ENCODE measurements at places on chromosomes 7 and 10.

DNA sequence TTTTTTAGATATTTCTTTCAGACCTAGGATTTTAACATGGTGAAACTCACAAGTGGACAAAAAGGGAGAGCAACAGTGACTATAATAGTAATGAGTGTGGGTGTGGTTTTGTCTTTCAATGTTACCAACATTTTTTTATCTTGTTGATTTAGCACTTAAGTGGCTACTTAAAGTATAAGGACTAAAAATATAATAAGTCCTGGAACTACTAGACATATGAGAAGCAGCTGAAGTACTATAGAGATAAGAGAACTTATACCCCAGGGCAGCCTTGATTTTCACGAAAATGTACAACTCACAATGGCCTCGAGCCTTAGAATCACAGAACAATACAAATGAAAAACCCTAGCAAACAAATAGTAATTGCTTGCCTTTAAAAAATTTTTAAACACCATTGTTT lies 1151.8 kb downstream of the TYW1 start:
- DNase-seq, result no peak

DNA sequence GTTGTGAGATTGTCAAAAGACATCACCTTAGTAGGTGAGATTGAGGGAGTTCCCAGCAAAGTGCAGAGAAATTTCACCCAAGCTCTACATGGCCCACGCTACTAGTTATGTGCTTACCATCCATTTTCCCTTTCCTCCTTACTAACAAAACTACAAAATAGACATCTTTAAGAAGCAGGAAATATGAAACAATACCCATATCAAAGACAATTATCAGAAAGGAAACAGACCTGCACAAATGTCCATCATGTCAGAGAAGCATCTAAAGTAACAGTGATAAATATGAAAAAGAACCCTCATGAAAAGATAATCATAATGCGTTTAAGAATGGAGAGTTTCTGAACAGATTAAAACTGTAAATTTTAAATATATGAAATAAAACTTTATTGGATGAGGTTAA lies 28.2 kb downstream of the GIMAP4 start:
- no peak for DNase-seq

GRCh38 chr10:78650122-78650521 lies 418.6 kb upstream of the ZMIZ1 start:
- DNase-seq, result no peak

- no peak for DNase-seq
Observed at GRCh38 chr7:150753826-150754603, 16.8 kb downstream of the GIMAP5 start.

DNA sequence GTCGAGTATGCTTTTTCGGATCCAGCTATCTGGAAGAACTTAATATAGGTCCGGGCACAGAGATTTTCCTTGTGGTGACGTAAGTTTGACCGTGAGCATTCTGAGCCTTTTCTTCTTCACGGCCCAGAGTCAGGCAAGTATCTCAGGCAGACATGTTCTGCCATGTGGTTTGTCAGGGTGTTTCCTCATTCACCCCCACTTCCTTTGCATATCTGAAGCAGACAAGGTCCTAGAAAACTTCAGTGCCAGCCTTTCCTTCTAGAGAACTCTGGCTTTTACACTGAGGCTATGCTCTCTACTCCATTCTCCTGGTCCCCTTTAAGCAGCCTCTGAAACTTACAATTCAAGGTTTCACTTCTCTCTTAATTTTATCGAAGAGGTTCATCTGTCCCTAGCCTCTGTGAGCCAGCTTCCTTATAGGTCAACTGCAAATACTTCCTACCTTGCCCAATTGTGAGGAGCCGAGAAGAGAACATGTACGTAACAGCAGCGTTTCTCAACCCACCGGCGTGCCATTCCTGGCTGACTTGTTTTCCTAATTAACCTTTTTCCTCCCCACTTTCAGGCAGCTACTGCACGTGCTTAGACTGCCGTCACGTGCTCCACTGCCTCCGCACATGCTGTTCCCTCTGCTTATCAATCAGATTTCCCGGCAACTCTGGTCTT lies 47.3 kb downstream of the CDCA7L start:
- no peak for DNase-seq

DNA sequence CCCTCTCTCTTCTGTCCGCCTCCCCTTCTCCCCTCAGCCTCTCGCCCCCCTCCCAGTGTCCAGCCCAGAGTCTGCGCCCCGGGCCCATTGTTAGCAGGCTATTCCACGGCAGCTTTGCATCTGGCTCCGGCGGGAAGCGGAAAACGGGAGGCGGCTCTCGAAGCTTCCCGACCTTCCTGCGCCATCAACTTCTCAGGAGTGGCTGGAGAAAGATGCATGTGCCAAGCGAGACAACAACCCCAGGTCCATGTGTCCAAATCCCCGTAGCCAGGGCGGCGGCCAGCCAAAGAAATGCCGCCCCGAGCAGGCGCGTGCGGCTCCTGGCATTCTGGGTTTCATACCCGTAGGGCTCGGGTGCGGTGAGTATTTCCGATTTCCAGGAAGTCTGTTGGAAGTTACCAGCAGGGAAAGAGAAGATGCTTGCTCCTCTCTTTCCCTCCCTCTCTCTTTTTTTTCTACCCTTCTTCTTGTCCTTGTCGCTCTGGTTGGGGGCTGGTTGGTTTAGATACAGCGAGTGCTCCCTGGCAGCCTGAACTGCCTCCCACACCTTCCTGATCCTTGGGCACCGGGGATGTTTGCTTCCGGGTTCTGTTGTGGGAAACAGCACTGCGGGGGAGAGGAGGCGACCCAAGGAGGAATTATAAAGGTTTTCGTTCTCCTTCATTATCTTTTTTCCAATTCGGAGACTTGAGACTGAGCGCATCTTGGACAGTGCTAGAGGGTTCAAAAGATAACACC lies 1.2 kb upstream of the HOXA2 start:
- DNase-seq, result no peak

GRCh38 chr10:49519717-49520116 lies 19.2 kb downstream of the ERCC6 start:
- no peak for DNase-seq

- DNase-seq, result no peak
Observed at GRCh38 chr10:70459774-70460490, 18.5 kb upstream of the NODAL start.

- no peak for DNase-seq
Observed at GRCh38 chr7:93948873-93949272, 27.3 kb downstream of the GNG11 start.

DNA sequence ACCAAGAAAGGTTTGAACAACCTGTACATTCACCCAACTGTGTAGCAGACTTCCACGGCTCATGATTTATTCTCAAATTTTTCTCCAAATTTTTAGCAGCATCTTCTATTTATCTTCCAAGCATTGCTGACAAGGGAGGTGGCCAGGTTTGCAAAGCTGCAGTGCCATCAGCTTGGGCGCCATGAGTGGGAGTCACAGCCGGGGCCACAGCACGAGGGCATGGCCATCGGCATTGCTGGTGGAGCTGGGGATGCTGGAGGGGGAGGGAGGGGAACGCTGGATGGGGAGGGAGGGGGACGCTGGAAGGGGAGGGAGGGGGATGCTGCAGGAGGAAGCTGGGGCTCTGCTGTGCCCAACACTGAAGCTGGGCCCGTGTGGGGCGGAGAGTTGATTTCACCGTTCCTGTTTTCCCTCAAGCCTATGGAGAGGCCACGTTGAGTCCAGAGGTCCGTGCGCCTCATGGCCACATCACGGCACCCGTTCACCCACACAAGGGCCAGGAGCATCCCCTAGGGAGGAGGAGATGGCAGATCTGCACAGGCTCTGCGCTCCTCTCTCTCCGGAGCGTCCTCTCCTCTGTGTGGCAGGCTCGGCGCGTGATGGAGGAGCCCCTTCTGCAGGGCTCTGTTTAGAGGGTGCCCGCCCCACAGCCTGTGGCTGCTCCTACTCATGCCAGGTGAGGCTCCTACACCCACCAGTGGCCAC lies 520.2 kb downstream of the DNAJB6 start:
- no peak for DNase-seq

GRCh38 chr7:121343302-121343701 lies 14.5 kb downstream of the WNT16 start:
- no peak for DNase-seq

GRCh38 chr10:43109671-43110249 lies 28.5 kb upstream of the CSGALNACT2 start:
- no peak for DNase-seq

- DNase-seq, result no peak
Observed at GRCh38 chr10:108358912-108359311, 1194.4 kb upstream of the SORCS1 start.

GRCh38 chr10:48384699-48384982 lies 78.2 kb downstream of the MAPK8 start:
- DNase-seq, result no peak

GRCh38 chr7:39623732-39624441 lies 515 bp downstream of the RALA start:
- DNase-seq, result no peak

- DNase-seq, result no peak
Observed at GRCh38 chr10:29957907-29958331, 101.5 kb downstream of the JCAD start.

GRCh38 chr7:92699560-92699959 lies 109.4 kb upstream of the FAM133B start:
- DNase-seq, result no peak

- DNase-seq, result no peak
Observed at GRCh38 chr7:22238354-22239311, 118.3 kb downstream of the RAPGEF5 start.

DNA sequence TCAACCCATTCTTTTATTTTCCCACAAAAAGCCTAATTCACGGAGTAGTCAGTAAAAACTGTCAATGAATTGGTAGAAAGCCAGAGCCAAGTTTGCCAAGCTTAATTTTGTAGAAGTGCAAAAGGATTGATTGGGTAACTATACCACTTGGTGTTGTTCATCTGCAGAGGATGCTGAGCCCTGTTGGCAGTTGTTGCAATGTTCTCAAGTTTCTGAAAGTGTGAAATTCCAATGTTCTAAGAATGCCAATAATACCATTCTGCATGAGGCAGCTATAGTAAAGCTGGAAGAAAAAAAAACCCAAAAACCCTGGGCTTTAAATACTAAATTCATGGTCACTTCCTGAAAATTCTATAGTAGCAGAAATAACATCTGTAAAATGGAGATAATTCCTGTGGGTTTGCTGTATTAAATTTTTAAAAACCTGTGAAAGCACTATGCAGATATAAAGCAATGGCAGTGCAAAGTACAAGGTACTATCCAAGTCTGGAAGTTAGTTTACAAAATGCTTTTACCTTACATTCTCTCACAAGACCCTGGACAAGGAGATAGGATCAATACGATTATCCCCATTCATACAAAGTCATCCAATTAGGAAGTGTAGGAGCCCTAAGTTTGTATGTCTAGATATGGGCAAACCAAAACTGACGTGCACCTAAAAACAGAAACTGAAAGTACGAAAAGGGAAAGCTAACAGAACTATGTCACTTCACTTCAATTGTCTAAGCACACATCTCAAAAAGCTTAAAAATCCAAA lies 6.0 kb upstream of the PON1 start:
- DNase-seq, result no peak

GRCh38 chr10:112269266-112269665 lies 13.9 kb upstream of the TECTB start:
- no peak for DNase-seq

DNA sequence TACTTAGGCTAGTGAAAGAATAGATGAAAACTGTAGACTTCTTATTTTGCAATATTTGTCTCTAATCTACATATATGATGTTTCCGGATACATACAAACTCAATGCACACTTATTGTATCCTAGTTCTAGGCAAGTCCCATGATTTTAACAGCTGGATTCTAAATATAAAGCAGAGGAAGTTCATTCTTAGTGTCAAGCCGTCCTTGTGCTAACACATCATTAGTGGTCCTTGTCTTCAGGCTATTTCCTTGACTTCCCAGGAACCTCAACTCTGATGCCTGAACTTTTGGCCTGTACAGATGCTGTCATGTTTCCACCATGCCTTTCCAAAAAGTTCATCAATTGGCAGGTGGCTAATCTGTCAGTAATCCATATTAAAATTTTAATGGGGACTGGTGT lies 301.9 kb upstream of the DGKB start:
- DNase-seq, result no peak

GRCh38 chr10:2079603-2080078 lies 342.3 kb upstream of the ADARB2 start:
- DNase-seq, result no peak

- no peak for DNase-seq
Observed at GRCh38 chr7:133081119-133081598, 731 bp downstream of the CHCHD3 start.

DNA sequence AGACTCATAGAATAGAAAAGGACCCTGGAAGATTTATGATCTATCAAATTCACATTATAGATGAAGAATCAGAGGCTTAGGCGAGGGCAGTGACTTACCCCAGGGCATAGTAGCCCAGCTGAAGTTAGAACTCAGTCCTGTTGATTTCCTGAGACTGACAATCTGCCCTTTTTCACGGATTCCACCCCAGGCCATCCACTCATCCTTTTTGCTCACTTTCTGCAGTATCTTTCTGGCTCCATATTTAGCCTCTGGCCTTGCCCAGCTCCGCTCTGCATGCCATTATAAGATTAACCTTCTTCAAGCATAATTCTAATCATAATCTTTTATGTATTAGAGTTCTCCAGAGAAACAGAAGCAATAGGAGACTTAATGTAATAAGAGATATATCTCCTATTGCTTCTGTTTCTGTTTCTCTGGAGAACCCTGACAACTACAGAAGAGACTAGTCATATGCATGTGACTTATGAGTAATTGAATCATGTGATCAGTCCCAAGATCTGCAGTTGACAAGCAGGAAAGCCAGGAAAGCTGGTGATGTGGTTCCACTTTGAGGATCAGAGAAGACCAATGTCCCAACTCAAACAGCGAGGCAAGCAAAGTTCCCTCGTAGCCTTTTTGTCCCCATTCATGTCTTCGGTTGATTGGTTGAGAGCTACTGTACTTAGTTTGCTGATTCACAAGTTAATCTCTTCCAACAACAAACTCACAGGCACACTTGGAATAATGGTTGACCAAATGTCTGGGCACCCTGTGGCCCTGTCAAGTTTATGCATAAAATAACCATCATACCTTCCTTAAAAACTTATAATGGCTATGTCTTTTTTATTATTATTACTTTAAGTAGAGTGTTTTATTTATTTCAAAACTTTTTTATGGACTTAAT lies 412.1 kb downstream of the SUGCT start:
- no peak for DNase-seq

GRCh38 chr7:140478246-140479061 lies 851 bp downstream of the MKRN1 start:
- DNase-seq, result no peak

- DNase-seq, result no peak
Observed at GRCh38 chr10:121516093-121516865, 82.0 kb downstream of the FGFR2 start.

DNA sequence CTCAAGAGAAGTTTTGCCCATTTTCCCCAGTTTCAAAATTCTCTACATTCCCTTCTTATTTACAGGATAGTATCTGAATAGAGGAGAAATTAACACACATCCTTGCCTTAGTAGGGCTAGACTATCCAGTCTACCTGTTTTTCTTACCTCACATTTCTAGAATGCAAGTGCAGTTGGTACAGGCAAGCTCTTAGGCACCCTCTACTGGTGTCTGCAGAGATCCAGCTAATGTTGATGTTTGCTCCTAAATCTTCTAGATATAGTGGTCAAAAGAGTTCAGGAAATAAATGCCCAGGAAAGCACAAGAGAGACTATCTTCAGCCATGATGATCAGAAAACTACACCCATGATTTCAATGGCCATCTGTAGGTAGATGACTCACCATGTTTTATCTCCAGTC lies 205.3 kb downstream of the HTR7 start:
- DNase-seq, result no peak

GRCh38 chr7:128164061-128164954 lies 76.8 kb upstream of the LEP start:
- DNase-seq, result no peak
